ENCODE measurements at places on chromosomes 5 and 9. TPM values are rescaled to one million over a fixed set of nuclear protein-coding genes. Genes with fewer than 3 reads are reported as not detected.

The FOXD4L6 gene
- 0.16 TPM for polyA plus RNA-seq

The ARL14EPL gene
- 0.18 TPM for polyA plus RNA-seq

The ALDH1A1 gene
- 29.1 TPM for polyA plus RNA-seq

The ACTL7A gene
- polyA plus RNA-seq, result not detected

The CNTNAP3 gene
- polyA plus RNA-seq, result 4.4 TPM

The TSLP gene
- polyA plus RNA-seq, result 0.39 TPM

The SIT1 gene
- 42.2 TPM for polyA plus RNA-seq

The MAP1B gene
- 3.1 TPM for polyA plus RNA-seq

The SV2C gene
- polyA plus RNA-seq, result 0.27 TPM

The SHB gene
- 5.5 TPM for polyA plus RNA-seq

The CTXN3 gene
- 0.30 TPM for polyA plus RNA-seq

The SLC28A3 gene
- polyA plus RNA-seq, result 1.8 TPM

The CCDC112 gene
- polyA plus RNA-seq, result 5.6 TPM

The SPATA31C1 gene
- polyA plus RNA-seq, result not detected

The NIM1K gene
- polyA plus RNA-seq, result 0.32 TPM

The COL15A1 gene
- polyA plus RNA-seq, result 3.8 TPM

The NEUROG1 gene
- polyA plus RNA-seq, result 0.32 TPM

The LRRC26 gene
- 0.05 TPM for polyA plus RNA-seq

The PTPN3 gene
- polyA plus RNA-seq, result 9.5 TPM

The BTNL8 gene
- polyA plus RNA-seq, result 0.46 TPM

The FLT4 gene
- 3.4 TPM for polyA plus RNA-seq

The C9orf153 gene
- 0.16 TPM for polyA plus RNA-seq

The RALGPS1 gene
- 3.6 TPM for polyA plus RNA-seq

The SPINK6 gene
- 9.9 TPM for polyA plus RNA-seq

The TTF1 gene
- polyA plus RNA-seq, result 29.9 TPM

Measured in thymus (tissue), 14 donors.